Peyer's patch (tissue), 4 donors: ENCODE measurements at places on chromosomes 11 and 22. TPM values are rescaled to one million over a fixed set of nuclear protein-coding genes. Genes with fewer than 3 reads are reported as not detected.

DNA sequence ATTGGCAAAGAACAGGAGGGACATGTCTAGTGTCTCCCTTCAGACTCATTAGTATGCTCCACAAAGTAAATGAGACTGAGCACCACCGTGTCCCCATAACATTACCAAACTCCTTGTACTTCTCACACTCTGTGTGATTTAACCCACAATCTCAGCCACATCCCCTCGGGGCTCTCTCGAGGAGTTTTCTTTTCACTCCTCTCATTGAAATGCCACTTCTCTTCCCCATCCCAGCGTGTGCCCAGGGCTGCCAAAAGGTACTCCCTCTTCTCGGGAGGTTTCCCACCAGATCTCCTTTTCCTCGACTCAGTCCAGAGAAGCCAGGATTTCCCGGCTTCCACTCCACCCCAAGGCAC, 1.1 kb downstream of the RBFOX2 start:
- H3K27me3 ChIP-seq, result no peaks in the 10 kb centered on the region
- H3K36me3 ChIP-seq, result no peaks in the 10 kb centered on the region
- peaks cover 4% of the 10 kb centered on the region for H3K4me1 ChIP-seq
- peak overlapping the region; percentile 78 for H3K27ac ChIP-seq
- DNase-seq, result no peak

DNA sequence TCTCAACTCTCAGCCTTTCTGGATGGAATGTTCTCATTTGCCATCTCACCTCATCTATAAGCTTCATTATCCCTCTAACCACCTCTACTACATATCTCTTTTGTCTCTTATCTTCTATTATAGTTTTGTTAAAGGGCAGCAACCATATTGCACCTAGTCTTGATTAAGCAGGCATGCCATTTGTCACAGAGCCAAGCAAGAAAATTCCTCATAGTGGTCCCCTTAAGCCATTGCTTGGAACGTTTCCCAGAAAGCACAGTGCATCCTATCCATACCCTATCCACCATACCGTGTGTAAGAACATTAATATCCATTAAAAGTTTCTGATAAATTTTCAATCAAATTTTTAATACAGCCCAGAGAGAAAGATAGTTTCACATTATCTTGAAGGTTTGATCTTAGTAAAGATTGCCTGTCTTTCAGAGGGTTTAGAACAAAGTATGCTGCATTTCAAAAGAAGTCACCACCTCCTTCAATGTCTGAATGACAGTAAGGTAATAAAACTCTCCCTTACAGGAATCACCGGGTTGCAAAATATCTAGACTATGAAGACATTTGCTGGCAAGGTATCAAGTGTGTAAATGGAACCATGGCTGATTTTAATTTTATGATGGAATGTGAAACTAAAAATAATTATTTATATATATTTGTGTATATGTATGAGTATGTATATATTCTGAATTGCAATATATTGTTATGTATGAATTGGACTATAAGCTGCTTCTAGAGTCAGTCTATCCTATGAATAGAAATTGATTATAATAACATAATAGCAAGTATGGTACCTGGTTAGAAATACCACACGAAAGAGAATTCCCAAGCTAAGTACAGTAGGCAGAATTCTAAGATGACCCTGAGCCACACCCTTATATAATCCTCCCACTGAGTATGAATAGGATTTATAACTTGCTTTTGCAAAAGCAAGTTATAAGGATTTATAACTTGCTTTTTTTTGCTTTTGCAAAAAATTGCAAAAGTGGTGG, 1296.3 kb downstream of the LRRC4C start:
- H3K27ac ChIP-seq, result no peak overlapping the region
- no peaks in the 10 kb centered on the region for H3K36me3 ChIP-seq
- H3K27me3 ChIP-seq, result no peaks in the 10 kb centered on the region

GRCh38 chr11:35227576-35228327, 88.8 kb downstream of the CD44 start:
- H3K27ac ChIP-seq, result no peak overlapping the region
- H3K4me3 ChIP-seq, result no peak overlapping the region

GRCh38 chr11:56967726-56968125, 21.0 kb upstream of the OR5AK2 start:
- H3K4me3 ChIP-seq, result no peak overlapping the region
- no peaks in the 10 kb centered on the region for H3K27me3 ChIP-seq
- H3K27ac ChIP-seq, result no peak overlapping the region
- H3K4me1 ChIP-seq, result no peaks in the 10 kb centered on the region
- no peaks in the 10 kb centered on the region for H3K36me3 ChIP-seq
- no peak for DNase-seq

GRCh38 chr11:77999446-78000030, 5.1 kb upstream of the INTS4 start:
- H3K4me3 ChIP-seq, result no peak overlapping the region
- no peaks in the 10 kb centered on the region for H3K36me3 ChIP-seq
- DNase-seq, result no peak
- no peaks in the 10 kb centered on the region for H3K27me3 ChIP-seq

DNA sequence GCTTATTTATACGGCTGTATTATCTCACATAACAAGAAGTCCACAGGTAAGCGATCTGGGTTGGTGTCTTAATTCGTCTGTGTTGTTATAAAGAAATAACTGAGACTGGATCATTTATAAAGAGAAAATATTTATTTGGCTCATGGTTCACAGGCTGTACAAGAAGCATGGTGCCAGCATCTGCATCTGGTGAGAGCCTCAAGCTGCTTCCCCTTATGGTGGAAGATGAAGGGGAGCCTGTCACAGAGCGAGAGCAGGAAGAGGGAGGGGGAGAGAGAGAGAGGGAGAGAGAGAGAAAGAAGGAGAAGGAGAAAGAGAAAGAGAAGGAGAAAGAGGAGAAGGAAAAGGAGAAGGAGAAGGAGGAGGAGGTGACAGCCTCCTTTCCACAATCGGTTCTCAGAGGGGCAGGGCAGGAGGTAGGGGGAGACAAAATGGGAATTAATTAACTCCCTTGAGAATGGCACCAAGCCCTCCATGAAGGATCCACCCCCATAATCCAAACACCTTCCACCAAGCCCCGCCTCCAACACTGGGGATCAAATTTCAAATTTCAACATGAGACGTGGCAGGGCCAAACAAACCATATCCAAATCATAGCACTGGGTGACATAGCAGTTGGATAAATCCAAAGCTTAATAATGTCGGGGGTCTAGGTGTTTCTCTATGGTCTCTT, 15.0 kb upstream of the TRIM44 start:
- H3K4me1 ChIP-seq, result no peaks in the 10 kb centered on the region
- H3K4me3 ChIP-seq, result no peak overlapping the region
- H3K27ac ChIP-seq, result no peak overlapping the region

The PLA2G6 gene
- 64.5 TPM for total RNA-seq

The FGF4 gene
- total RNA-seq, result not detected

The RAB3IL1 gene
- total RNA-seq, result 28.1 TPM

DNA sequence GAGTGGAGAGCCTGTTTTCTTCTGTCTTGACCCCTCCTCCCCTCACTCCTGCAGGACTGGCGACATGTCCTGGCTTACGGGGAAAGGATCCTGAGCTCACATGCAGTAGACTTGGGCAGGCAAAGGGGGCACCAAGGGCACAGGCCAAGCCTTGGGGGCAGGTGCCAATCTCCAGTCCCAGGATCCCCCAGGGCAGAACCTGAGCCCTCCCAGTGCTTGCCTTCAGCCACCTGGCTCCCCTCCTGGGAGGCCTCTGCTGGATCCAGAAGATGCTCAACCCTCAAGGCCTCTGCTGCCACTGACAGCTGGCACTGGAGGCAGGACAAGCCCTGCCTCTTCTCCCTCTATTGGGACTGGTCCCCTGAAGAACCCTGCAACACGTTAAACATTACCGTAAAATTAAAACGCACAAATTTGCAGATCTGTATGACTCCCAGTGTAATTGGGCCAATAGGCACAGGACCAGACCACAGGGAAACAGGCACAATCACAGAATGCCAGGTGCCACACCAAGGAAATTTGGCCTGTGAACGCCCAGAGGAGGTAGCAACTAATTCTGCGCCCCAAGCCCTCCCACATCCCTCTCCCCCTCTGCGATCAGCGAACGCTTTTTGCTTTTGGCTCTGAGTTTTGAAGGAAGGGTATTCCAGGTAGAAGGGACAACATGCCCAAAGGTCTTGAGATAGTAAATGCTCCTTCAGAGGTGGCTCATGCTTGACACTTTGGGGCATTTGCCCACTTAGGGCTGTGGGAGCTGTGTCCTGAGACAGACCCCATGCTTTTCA, 967 bp upstream of the LZTR1 start:
- peak overlapping the region; percentile 88 for H3K4me3 ChIP-seq
- DNase-seq, result no peak
- H3K27me3 ChIP-seq, result no peaks in the 10 kb centered on the region
- H3K27ac ChIP-seq, result peak overlapping the region; percentile 92
- H3K36me3 ChIP-seq, result peaks cover 11% of the 10 kb centered on the region
- peaks cover 17% of the 10 kb centered on the region for H3K4me1 ChIP-seq
